ELR (cell line): ENCODE measurements at places on chromosomes 11 and 22.

DNA sequence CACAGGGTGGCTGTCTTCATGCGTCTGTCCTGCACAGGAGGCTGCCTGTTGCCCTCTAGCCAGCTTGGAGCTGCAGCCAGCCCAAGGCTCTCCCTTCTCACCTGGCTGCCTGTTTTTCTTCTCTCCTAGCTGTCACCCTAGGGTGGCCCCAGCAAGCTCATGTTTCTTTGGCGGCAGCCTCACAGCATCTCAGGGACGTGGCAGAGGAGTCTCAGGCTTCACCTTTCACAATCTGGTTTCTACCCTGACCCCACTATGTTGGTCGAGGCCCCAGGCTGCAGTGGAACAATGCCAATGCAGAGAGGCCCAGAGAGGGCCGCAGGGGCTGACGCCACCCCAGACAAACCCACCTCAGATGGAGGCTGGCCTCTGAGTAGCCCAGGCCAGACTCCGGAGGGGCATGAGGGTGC is 2.5 kb upstream of the CLDN5 start:
- DNase-seq: no peak

DNA sequence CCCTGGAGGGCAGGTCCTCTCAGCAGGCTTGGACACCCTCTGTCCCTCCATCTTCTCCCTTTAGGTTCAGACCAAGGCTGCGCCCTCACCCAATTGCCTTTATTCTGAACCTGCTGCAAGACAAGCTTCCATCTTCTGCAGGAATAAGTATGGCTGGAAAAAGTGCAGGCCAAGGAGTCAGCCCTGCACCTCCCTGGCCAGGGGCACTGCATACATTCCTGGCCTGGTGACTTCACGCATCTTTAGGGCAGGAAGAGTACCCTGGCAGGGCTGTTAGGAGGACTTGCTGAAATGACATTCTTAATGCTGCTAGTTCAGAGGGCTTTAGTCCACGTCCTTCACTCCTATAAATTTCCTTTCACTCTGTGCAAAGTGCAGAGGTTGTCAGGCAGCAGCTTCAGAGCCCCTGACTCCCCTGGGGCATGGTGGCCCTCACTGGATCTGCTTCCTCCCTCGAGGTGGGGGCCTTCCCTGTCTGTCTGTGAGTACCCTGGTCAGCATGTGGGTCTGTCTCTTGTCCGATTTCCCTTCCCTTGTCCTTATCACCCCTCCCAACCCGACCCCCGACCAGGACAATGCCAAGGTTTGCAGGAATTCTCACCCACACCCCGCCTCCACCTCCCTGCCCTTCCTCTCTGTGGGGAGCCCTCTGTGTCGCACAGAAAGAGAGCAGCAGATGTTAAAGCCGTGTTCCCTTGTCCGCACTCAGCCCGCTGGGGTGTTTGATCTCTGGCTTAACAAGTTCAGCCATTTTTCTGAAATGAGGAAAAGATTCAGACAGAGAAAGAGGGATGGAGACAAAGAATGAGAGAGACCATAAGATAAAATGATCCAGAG is 124.5 kb upstream of the SYT13 start:
- no peak for DNase-seq

- DNase-seq: no peak
These were observed 9.1 kb downstream of the USP35 start for GRCh38 chr11:78197816-78198215.

- peak; percentile 90 for DNase-seq
These were observed 114.5 kb upstream of the SYT13 start for GRCh38 chr11:45400591-45400990.

DNA sequence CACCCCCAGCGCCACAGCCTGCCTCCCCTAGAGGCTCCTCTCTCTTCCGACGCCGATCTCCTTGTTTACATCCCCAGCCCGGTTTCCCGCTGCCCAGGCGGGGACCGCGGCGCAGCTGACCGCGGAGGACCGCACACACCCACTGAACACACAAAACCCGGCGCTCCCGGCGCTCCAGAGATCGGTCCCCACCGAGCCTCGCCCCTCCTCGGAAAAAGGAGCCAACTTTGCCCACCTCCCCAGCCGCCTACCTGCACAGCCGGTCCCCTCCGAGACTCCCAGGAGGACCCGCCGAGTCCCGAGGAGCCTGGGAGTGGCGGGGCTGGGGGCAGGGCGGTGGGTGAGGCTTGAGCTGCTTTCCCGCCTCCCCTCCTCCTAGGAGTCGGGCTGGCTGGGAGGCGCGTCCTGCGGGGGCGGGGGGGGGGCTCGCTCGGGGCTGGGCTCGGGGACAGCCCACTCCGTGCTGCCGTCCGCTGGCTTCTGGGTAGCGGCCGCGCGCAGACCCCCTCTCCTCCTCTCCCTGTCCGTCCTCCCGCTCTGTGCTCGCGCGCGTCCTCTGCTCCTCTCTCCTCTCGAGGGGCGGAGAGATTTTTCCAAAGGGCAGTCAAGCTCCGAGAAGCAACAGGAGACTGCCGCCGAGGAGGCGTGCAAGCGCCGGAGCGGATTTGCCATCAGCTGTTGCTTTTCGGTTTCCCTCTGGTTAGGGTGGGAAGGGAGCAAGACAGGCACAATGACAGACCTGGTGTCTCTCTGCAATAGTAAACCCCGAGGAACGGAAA is at the start of gene FXYD6:
Gene FXYD6 (minus strand): TSS at position 318 of the 779 bp plus-strand sequence. CDS start 33,882 bp downstream, outside the sequence.
- DNase-seq: no peak

DNA sequence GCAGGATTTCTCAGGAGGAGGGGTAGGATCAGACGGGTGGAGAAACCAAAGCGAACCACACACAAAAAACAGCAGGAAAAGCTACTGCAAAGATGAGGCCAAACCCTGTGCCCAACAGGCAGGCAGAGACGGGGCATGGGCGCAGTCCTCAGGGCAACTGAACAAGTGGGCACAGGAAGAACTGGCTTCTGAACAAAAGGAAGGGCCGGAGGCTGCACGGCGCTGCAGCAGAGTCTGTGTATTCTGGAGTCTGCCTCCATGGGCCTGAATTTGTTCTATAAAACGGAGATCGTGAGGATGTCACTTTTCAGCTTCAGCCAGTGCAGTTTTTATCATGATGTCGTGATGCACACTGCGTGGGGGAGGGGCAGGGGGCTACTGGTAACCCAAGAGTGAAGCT is 1026.0 kb downstream of the TBC1D22A start:
- DNase-seq: no peak

DNA sequence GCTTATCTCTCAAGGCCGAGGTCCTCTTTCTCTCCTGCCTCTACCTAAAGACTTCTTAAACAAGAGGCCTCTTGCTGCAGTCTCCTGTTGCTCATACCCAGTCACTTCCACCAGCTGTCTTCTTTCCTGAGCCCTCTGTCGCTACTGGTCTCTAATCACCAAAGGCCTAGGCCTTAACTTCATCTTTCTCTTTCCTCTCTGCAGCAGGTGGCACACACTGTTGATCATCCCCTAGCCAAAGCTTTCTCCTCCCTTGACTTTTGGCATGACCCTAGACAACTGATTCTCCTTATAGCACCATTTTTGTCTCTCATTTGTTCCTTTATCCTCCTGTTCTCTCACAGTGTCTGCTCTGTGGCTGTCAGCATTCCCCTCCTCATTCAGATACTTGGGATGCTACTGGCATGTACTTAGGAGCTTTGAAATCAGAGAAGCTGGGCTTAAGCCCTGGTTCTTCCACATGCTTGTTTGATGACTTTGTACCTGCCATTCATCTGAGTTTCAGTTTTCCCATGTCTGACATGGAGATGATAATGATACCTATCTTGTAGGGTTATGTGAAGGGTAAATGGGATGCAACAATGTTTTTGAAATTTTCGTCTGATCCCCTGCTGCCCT is 22.4 kb downstream of the ENDOD1 start:
- DNase-seq: no peak

GRCh38 chr11:38460896-38461295 is 1862.9 kb upstream of the RAG2 start:
- DNase-seq: no peak

- DNase-seq: no peak
These were observed 1027.7 kb downstream of the OPCML start for GRCh38 chr11:132504501-132505041.

DNA sequence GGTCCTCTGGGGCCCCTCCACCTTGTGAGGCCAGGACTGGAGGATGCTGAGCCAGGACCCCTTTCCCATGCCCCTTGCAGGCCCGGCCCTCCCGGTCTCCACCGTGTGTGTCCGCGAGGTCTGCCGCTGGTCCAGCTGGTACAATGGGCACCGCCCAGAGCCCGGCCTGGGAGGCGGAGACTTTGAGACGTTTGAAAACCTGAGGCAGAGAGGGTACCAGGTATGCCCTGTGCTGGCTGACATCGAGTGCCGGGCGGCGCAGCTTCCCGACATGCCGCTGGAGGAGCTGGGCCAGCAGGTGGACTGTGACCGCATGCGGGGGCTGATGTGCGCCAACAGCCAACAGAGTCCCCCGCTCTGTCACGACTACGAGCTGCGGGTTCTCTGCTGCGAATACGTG is 17.9 kb downstream of the MUC5B start:
- no peak for DNase-seq

GRCh38 chr11:3954448-3955298 is 99.2 kb downstream of the STIM1 start:
- DNase-seq: peak; percentile 53

DNA sequence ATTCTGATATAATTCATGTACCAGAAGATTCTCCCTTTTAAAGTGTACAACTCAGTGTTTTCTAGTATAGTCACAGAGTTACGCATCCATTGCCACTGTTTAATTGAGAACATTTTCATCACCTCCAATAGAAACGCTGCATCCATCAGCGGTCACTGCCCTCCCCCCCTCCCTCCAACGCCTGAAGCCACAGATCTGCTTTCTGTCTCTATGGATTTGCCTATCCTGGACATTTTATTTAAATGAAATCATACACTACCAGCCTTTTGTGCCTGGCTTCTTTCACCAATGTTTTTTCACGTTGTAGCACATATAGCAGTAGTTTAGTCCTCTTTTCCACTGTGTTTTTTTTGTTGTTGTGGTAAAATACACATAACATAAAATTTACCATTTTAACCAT is 22.8 kb downstream of the TCP11L1 start:
- no peak for DNase-seq

DNA sequence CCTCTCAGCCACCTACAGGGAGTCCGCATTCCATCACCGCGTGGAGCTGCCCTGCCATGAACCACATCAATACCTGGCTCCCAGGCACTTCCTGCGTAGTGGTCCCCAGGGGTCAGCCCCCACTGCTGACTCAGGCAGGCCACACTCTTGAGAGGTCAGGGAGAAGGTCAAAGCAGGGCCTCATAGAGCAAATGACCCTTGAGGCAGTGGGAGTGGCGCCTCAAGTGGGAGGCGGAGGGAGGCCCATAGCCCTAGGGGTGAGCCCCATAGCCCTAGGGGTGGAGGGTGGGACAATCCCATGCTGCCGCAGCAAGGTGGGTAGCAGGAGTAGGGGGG is 5.0 kb downstream of the PRDX5 start:
- DNase-seq: no peak

- no peak for DNase-seq
These were observed 47.1 kb downstream of the BCR start for GRCh38 chr22:23227380-23227779.

- DNase-seq: no peak
These were observed 22.9 kb upstream of the TLCD5 start for GRCh38 chr11:120302001-120302805.

GRCh38 chr11:34840736-34841386 is 75.3 kb downstream of the APIP start:
- DNase-seq: peak; percentile 50

- no peak for DNase-seq
These were observed 94.3 kb upstream of the PHOX2A start for GRCh38 chr11:72338266-72338665.

- peak; percentile 73 for DNase-seq
These were observed 23.2 kb upstream of the BIRC3 start for GRCh38 chr11:102293873-102294601.

GRCh38 chr11:71530602-71531001 is 3.5 kb downstream of the KRTAP5-7 start:
- no peak for DNase-seq

GRCh38 chr11:130087294-130087926 is 17.7 kb downstream of the APLP2 start:
- DNase-seq: no peak

GRCh38 chr11:31240340-31240904 is 129.1 kb downstream of the DCDC1 start:
- peak; percentile 52 for DNase-seq

- peak; percentile 70 for DNase-seq
These were observed 1.8 kb downstream of the ADSL start for GRCh38 chr22:40348025-40348658.

- DNase-seq: no peak
These were observed 96.0 kb downstream of the ABTB2 start for GRCh38 chr11:34261820-34262219.

DNA sequence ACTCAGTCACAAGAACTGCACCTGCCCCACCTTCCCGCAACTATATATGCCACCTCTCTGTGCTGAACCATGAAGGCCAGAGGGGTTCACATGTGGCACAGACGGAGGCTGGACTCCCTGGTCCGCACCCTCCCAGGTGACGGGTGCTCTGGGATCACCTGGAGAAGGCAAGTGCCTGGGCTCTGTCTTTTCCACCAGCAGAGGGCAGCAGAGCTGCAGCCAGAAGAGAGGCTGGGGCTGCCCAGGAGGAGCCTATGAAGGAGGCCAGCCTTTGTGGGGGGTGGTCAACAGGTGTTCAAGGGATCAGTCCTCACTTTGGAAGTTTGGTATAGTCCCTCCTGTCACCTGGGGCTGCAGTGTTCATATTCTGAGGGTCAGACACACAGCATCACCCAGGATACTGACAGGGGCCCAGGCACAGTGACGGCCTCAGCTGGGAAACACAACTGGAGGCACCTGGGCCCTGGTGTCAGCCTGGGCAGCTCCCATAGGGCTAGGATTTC is 39.2 kb upstream of the IGLL5 start:
- DNase-seq: peak; percentile 59

GRCh38 chr22:49295851-49296560 is 531.7 kb downstream of the BRD1 start:
- no peak for DNase-seq

DNA sequence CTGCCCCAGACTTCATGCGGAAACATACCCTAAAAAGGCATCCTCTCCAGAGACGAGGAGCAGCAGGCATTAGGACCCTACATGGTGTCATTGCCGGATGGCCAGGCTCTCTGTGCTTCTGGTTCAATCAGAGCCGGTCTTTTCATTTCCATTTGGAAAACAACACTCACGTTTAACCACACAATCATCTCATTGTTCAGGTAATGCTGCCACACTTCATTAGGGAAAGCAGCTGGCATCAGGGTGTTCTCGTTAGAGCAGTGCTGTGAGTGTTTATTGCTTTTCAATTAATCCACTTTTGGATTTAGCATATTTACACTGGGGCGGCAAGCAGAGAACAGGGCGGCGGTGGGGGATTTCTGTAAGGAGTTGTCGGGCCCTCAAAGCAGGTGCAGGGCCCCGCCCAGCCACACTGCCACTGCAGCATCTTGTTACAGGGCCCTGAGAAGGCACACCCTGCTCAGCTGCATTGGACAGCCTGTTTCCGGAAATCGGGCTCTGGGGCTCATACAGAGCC is 338.6 kb downstream of the SHANK2 start:
- no peak for DNase-seq

DNA sequence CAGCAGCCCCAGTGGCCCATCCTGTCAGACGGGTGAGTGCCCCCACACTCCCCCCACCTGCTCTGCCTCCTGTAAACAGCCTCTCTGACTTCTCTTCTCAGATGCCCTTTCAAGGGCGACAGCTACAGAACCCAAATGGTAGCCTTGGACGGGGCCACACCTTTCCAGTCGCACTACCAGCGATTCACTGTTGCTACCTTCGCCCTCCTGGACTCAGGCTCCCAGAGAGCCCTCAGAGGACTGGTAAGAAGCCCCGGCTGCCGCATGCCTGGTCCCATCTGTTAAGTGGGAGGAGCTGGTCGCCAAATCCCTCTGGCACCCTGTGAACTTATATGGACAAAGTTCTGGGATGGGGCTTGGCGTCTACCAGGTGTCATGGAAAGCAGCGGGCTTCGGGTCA is 6.2 kb downstream of the ZP1 start:
- DNase-seq: no peak

- DNase-seq: no peak
These were observed 24.3 kb downstream of the LMO2 start for GRCh38 chr11:33867561-33867960.
